ENCODE measurements at places on chromosomes 11 and 22.

- DNase-seq: no peak
Observed at GRCh38 chr11:117560780-117561530, 233.3 kb downstream of the CEP164 start.

DNA sequence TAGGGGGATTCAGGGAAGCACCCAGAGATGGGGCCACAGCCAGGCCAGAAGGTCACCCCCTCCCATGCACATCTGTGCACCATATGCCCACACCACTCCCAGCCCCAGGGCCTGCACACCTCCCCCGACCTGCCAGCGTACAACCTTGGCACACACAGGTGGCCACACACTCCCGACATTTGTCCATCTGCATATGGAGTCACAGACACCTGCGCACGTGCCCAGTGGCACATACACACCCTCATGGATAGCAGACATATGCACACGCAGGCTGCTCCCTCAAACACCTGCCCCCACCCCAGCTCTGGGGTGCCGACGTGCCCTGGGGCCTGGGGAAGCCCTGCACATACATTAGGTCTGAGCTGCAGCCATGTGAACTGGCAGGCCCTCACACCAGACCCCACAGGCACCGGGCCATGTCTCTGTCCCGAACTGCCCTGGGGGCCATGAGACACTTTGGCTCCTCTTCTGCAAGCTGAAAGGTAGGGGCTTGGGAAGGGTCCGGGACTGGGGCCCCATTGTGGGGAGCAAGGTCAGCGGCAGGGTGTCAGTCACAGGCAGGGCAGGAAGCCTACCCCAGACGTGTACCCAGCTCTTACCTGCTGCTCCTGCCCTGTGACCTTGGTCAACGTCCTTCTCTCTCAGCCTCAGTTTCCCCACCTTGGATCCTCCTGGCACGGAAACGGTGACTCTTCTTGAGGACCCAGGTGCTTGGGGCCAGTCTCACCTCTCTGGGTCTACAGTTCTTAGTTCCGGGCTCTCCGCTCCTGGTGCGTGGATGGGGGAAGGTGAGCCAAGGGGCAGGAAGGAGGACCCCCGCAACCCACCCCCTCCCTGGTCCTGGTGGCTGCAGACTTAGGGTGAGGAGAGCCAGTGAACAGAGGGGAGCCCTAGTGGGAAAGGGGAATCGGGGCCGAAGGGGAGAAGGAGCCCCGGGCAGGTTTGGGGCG lies 579 bp upstream of the CABP7 start:
- DNase-seq: no peak

- DNase-seq: peak; percentile 51
Observed at GRCh38 chr11:102733232-102733875, 8.6 kb upstream of the MMP8 start.

DNA sequence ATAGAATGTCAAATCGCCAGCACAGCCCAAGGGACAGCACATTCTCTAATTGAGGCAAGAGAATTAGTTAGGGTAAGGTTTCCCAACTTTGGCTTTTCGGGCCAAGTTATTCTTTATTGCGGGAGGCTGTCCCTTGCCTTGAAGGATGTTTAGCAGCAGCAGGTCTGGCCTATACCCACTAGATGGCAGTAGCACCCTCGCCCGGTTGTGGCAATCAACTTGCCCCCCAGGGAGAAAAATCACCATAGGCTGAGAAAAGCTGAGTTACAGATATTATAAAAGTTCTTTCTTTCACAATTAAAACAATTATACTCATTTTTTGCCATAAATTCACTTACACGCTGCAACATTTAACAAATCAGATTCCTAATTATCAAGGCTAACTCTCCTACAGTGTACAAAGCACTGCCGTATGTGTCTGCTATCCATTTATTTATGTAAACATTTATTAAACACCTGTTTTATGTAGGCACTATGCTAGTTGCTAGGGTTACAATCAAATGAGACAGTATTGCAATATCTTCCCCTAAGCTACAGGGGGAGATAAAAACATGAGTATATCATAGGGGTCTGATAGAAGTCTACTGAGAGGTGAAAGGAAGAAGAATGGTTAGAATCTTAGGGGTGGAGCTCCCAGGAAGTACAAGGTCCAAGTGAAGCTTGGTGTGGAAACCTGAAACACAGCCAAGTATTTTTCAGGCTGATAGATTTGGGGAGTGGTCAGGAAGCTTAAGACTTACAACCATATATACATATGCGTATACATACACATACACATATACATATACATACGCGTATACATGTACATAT lies 452.3 kb downstream of the RAB38 start:
- DNase-seq: peak; percentile 8

DNA sequence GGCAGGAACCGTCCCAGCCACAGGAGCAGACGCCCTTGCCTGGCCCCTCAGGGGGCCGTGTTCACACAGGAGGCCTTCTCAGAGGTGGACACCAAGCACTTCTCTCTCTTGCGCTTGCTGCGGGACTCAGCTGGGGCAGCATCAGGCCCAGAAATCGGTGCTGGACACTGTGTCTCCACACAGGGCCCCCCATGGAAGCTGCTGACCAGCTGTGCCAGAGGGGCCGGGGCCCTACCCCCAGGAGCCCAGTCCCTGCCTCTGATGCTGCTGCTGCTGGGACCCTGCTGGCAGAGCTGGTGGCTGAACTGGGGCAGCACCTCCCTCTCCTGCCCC lies 4.0 kb downstream of the PLXNB2 start:
- DNase-seq: no peak

GRCh38 chr22:49203859-49204598 lies 623.6 kb downstream of the BRD1 start:
- DNase-seq: no peak

DNA sequence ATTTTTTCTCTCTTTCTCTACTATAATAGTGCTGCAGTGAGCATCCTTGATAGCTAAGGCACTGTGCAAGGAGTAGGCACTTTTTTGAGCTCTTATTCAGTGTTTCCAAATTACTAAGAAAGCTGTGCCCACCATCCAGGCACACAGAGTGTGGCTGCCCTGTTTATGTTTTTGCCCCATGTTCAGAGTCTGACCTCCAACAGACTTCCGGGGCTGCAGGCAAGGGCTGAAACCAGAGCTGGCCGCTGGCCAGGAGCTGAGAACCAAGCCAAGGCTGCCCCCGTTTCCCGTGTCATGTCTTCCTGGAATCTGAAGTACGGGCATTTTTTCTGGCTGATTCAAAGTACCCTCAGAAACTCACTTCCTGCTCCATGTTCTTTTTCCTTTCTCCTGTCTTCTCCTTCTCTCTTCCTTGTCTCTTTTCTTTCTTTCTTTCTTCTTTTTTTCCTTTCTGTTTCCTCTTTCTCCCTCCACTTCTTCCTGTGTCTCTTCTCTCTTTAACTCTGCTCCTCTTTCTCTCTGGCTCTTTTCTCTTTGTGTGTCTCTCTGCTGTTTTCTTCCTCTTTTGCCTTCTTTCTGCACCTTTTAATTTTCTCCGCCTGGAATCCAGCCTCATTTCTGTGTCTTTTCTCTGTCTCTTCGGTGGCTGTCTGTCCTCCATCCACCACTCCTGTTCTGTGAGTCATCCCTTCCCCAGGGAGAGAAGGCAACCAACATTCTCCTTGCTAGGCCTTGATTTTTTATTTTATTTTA lies 17.0 kb upstream of the KCTD14 start:
- peak; percentile 91 for DNase-seq

DNA sequence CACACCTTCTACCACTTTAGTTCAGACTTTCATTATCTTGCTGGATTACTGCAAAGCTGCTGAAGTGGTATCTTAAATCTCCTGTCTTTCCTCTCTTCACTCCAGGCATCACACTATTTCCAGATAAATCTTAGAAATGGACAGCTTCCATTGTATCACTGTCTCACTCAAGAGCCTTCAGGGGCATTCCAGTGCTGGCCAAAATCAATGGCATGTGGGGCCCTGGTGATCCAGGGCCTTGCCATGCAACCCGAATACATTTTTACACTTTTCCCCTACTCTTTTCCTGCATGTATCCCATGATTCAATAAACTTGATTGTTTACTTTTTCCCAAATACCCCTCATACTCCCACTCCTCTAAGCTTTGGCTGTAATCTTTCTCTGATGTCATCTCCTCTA lies 39.4 kb upstream of the DEUP1 start:
- DNase-seq: no peak

- peak; percentile 26 for DNase-seq
Observed at GRCh38 chr22:34950489-34950888, 115.5 kb upstream of the ISX start.

DNA sequence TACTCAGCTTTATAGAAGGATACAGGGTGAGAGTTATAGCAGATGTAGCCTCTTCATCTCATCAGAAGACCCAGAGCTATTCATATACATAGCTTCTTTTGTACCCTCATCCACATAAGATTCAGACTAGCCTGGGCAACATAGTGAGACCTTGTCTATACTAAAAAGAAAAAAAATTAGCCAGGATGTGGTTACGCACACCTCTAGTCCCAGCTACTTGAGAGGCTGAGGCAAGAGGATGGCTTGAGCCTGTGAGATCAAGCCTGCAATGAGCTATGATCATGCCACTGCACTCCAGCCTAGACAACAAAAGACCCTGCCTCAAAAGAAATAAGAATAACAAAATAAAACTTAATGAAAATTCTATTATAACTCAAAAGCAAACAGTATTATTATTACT lies 36.7 kb upstream of the B3GNT6 start:
- DNase-seq: no peak

- DNase-seq: peak; percentile 98
Observed at GRCh38 chr22:35971456-35972119, 57.0 kb downstream of the RBFOX2 start.

DNA sequence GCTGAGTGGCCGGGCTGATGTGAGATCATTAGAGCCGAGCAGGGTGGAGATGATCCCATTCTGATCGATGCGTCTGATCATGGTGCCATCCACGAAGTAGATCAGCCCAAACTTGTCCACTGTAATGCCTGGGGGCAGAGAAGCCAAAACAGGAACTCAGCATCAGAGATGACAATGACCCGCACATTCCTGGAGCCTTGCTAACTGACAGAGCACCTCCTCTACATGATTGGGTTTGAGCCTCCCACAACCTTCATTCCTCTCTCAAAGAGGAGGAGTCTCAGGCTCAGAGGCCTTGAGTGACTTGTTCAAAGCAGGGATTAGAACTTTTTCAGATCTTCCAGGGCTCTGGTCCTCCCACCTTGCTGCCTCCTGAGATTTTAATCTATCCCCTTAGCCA lies 133.7 kb upstream of the NARS2 start:
- DNase-seq: peak; percentile 22

GRCh38 chr11:6468712-6469495 lies 4.8 kb downstream of the TRIM3 start:
- DNase-seq: peak; percentile 85

GRCh38 chr11:58640386-58641023 lies 18.0 kb downstream of the CNTF start:
- DNase-seq: no peak

- DNase-seq: no peak
Observed at GRCh38 chr11:133823211-133823610, 22.1 kb downstream of the SPATA19 start.

Measured in fibroblast of skin of right quadriceps (primary cell).